Breast epithelium (tissue), 4 donors: ENCODE measurements at places on chromosomes 6 and 20.

DNA sequence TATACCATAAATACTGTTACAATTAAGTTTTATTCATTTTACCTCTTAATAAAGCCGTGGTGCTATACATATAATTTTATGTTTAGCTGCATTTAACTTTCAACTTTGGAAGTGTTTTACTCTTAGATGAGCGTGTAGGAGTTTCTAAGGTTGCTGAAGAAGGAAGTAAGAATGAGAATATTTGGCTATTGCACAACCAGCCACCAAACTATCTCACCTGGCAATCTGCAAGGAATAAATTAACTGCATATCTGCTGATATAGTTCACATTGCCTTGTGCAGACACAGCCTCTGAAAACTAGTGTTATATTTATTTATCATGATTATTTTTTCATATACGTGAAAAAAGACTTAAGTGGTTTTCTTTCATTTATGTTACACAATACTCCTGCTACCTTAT, 230.4 kb downstream of the PLCB1 start:
- peak overlapping the region; percentile 26 for H3K27ac ChIP-seq
- no peaks in the 10 kb centered on the region for H3K36me3 ChIP-seq
- H3K4me3 ChIP-seq: no peak overlapping the region
- no peaks in the 10 kb centered on the region for H3K27me3 ChIP-seq
- no peaks in the 10 kb centered on the region for H3K4me1 ChIP-seq

DNA sequence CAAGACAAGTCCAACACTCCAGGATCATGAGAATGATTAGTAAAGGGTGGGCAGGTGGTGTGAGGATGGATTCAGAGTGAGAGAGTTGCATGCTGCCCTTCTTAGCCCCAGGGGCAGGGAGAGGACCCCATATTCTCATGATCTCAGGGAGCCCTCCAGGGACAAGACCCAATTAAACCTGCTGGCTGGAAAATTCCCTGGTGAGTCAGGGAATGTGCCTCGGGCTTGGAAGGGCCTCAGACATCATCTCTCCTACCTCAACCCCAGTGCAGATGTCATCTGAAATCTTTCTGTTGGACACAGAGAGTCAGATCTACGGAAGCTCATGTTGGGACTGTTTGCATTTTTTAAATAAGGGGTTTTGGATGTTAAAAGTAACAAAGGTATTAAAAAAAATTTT, 9.2 kb upstream of the SIRPD start:
- DNase-seq: no peak
- H3K4me1 ChIP-seq: no peaks in the 10 kb centered on the region
- no peaks in the 10 kb centered on the region for H3K27me3 ChIP-seq
- H3K27ac ChIP-seq: no peak overlapping the region
- H3K36me3 ChIP-seq: no peaks in the 10 kb centered on the region

GRCh38 chr6:150631984-150632642, 32.4 kb downstream of the PLEKHG1 start:
- no peak overlapping the region for H3K4me3 ChIP-seq
- H3K27me3 ChIP-seq: no peaks in the 10 kb centered on the region
- H3K36me3 ChIP-seq: no peaks in the 10 kb centered on the region
- no peak for DNase-seq
- H3K4me1 ChIP-seq: peaks cover 3% of the 10 kb centered on the region
- H3K27ac ChIP-seq: peak overlapping the region; percentile 84

- no peak overlapping the region for H3K27ac ChIP-seq
- H3K4me1 ChIP-seq: no peaks in the 10 kb centered on the region
- H3K36me3 ChIP-seq: no peaks in the 10 kb centered on the region
- no peaks in the 10 kb centered on the region for H3K27me3 ChIP-seq
Observed at GRCh38 chr20:52047811-52048764, 143.5 kb downstream of the ZFP64 start.

DNA sequence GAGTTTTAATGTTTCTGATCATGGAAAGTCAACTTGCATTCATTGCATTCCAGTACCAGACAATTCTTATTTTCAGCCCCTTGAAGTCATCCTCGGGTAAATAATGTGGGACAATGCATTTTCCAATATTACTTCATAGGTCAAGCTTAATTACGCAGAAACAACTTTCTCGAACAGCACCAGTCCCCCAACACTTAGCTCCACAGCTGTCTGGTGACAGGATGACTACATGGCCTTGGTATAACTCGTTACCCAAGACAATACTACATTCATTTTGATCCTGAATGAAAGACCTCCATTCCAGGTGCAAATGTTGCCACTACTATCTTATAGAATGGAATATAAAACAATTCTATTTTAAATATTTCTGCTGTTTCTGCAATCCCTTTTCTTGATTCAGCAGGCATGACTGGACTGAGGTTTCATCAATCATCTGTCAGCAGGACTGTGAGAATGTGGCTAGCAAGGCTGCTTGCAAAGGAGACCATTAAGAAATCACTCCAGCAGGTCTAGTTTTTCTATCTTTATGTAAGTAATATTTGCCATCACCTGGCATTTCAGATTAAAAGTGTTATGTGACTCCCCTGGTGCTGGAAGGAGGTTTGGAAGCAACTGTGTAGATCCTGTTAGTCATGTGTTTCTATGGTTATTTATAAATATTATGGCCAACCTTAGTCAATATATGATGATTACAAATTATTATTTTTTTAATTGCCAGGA, 147.9 kb downstream of the HAO1 start:
- no peak for DNase-seq
- no peaks in the 10 kb centered on the region for H3K36me3 ChIP-seq
- no peaks in the 10 kb centered on the region for H3K4me1 ChIP-seq
- no peaks in the 10 kb centered on the region for H3K27me3 ChIP-seq
- H3K4me3 ChIP-seq: no peak overlapping the region

DNA sequence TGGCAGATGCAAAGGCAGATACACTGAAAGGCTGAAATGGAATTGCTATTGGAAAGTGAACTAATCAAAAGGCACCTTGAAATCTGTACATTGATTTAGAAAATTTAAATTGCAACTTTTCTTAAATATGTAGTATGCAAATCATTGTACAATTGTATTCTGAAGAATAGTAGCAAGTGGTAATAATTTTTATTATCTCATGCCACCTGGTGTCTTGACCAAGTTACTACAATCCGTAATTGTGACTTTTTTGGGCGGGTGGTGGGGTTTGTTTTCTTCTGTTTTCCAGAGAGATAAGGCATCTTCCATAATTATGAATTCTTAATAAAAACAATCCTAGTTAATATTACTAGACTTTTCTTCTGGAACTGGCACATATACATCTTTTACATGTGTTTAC, 12.5 kb upstream of the BCKDHB start:
- DNase-seq: no peak
- no peak overlapping the region for H3K27ac ChIP-seq
- no peak overlapping the region for H3K4me3 ChIP-seq
- H3K27me3 ChIP-seq: no peaks in the 10 kb centered on the region
